ENCODE measurements at places on chromosomes 11 and 22. TPM values are rescaled to one million over a fixed set of nuclear protein-coding genes. Genes with fewer than 3 reads are reported as not detected.

Gene IRAG1
- total RNA-seq = not detected

Gene MS4A1
- 9.0 TPM for total RNA-seq

- no peak for DNase-seq
- H3K27me3 ChIP-seq = peaks cover 1% of the 10 kb centered on the region
- peaks cover 11% of the 10 kb centered on the region for H3K36me3 ChIP-seq
- H3K4me3 ChIP-seq = peak overlapping the region; percentile 88
Measured at GRCh38 chr22:46775850-46776826, 13.7 kb downstream of the TBC1D22A start.

- no peak overlapping the region for H3K27ac ChIP-seq
- peaks cover 16% of the 10 kb centered on the region for H3K4me1 ChIP-seq
- no peak overlapping the region for H3K4me3 ChIP-seq
- no peaks in the 10 kb centered on the region for H3K36me3 ChIP-seq
- no peaks in the 10 kb centered on the region for H3K27me3 ChIP-seq
Measured at GRCh38 chr11:12287009-12287373, 90.4 kb upstream of the PARVA start.

DNA sequence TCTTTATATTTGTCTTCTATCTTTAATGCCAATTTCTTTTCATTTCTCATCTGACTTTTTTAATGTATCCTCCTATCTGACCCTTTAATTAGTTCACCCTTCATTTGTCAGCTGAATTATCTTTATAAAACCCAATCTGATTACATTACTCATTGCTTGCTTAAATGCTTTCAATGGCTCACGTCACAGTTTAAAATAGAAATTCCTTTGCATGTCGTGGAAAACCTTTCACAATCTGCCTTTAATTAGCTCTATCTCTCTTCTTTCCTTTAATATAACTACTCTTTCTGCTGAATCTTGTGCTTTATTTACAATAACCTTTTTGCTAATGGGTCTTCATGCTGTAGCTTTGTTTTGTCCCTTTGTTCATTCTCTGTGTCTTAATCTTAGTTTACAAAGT lies 125.7 kb downstream of the DYNC2H1 start:
- no peaks in the 10 kb centered on the region for H3K4me1 ChIP-seq
- no peak for DNase-seq
- H3K4me3 ChIP-seq = no peak overlapping the region
- H3K36me3 ChIP-seq = no peaks in the 10 kb centered on the region

DNA sequence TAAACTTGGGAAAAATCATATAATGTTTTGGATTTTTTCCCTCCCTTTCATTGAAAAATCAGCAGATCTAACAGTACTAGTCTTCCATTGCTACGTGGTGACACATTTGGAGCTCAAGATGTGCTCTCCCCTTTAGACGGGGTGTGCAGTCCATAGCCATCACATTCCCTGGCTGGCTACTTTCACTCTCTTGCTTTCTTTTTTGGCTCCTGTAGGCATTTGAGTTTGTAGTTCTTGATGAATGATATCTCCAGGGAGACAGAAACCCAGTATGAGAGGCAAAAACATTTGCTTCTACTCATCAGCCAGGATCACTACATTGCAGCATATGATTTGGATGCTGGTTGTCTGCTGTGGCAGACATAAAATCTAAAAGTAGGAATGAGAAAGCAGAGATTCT lies 12.1 kb downstream of the CCDC81 start:
- no peak for DNase-seq
- no peaks in the 10 kb centered on the region for H3K4me1 ChIP-seq
- no peak overlapping the region for H3K4me3 ChIP-seq
- no peaks in the 10 kb centered on the region for H3K36me3 ChIP-seq
- no peak overlapping the region for H3K27ac ChIP-seq

GRCh38 chr22:19724927-19725661 lies 1.8 kb downstream of the GP1BB start:
- H3K36me3 ChIP-seq = no peaks in the 10 kb centered on the region
- no peak for DNase-seq
- peaks cover 30% of the 10 kb centered on the region for H3K27me3 ChIP-seq
- H3K4me3 ChIP-seq = peak overlapping the region; percentile 22
- H3K4me1 ChIP-seq = peaks cover 5% of the 10 kb centered on the region

DNA sequence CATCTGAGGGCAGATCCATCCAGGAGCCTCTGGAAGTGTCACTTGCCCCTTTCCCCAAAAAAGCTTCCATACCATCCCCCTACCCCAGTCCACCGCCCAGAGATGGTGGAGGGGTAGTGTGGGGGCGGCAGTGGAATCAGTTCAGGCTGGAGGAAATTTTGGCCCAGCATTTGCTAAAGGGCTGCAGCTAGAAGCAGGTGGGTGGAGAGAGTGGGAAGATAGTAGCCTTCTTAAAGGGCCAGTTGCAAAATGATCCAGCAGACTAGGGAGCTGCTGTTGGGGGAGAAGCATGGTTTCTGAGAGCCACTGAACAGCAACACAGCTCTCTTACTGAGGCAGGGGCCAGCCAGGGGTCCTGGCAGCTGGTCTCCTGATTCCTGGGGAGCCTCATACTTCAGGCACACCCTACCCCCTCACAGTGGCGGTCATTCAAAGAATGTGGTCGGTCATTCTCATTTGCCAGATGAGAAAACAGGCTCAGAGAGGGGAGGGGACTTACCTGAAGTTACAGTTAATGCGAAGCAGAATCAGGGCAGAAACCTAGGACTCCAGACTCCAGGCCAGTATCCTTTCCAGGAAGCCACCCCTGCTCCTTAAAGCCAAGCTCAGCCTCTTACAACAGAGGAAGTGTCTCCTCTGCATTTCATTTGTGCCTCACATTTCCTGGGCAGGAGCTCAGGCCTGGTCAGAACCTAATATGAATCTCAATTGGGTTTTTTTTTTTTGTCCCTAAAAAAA lies 5.4 kb downstream of the SEC14L2 start:
- no peak for DNase-seq
- no peak overlapping the region for H3K27ac ChIP-seq
- H3K4me3 ChIP-seq = no peak overlapping the region
- peaks cover 23% of the 10 kb centered on the region for H3K4me1 ChIP-seq
- H3K27me3 ChIP-seq = no peaks in the 10 kb centered on the region
- H3K36me3 ChIP-seq = no peaks in the 10 kb centered on the region
